ENCODE measurements at places on chromosomes 11 and 22.

DNA sequence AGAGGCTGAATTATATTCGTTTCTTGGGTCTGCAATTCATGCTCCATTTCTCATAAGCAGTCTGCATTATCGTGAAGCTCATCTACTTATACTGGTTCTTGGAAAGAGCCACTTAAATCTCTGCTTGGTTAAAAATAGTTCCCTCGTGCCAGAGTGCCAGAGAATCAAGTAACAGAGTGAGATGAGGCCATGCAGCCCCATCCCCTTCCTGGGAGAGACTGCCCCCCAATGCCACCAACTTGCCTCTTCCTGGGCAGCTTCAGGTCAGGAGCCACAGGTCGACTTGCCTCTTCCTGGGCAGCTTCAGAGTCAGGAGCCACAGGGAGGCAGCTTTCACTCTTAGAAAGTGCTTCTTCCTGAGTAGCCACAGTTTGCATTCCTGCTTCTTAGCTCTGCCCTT is 223.9 kb upstream of the ZBED5 start:
- DNase-seq = no peak

GRCh38 chr11:34261820-34262219 is 96.0 kb downstream of the ABTB2 start:
- DNase-seq = no peak

- DNase-seq = no peak
Measured at GRCh38 chr11:9747229-9747628, 83.4 kb downstream of the SWAP70 start.

DNA sequence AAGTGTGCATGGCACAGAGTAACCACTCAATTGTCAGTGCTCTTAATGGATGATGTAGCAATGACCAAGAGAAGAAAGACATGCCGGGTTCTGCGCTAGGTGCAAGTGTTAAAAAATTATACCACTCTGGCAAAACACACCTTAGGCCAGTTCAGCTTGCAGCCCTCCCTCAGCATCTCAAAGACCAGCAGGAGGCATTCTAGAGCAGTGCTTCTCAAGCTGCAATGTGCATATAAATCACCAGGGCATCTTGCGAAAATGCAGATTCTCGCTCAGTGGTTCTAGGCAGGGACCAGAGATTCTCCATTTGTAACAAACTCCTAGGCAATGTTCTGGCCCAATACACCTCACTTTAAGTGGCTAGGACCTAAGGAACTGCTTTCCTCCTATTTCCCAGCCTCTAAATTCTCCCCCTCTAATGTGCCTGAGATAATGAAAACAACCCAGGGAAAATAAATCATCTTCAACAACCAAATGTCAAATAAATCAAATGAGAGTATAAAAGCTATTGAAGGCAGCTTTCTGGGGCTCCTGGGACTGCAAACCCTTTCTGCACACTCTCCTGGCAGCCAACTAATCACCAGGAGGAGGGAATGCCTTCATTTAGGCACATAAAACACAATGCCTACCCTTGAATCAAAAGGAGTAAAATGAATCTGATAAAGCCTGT is 337.2 kb upstream of the API5 start:
- no peak for DNase-seq

GRCh38 chr22:38431266-38432010 is 23.6 kb downstream of the KCNJ4 start:
- no peak for DNase-seq

DNA sequence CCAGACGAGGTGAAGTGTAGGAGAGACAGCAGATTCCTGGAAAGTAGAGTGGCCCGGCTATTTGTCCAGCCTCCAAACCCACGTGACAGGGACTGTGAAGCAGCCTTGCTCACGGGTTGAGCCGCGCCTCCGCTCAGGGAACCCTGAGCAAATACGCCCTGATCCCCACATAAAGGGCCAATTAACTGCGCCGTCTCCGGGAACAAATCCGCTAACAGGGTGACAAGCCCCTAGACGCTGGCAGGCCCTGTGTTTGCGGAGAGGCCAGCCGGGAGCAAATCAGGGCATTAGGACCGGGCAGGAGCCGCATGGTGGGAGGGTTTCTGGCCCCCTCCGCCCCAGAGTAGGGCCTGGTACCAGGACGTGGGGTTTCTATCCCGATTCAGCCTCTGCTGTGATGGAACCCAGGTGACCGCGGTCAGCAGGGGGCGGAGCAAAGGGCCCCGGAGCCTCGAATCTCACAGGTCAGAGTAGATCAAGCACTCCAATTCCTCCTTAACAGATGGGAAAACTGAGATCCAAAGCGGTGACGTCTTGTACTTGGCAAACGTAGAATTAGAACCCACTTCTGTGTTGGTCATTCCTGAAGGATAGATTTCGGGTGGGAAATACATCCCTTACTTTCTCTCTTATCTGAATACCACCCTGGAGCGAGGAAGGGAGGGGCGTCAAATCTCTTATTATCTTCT is 2.0 kb upstream of the ROBO3 start:
- no peak for DNase-seq

DNA sequence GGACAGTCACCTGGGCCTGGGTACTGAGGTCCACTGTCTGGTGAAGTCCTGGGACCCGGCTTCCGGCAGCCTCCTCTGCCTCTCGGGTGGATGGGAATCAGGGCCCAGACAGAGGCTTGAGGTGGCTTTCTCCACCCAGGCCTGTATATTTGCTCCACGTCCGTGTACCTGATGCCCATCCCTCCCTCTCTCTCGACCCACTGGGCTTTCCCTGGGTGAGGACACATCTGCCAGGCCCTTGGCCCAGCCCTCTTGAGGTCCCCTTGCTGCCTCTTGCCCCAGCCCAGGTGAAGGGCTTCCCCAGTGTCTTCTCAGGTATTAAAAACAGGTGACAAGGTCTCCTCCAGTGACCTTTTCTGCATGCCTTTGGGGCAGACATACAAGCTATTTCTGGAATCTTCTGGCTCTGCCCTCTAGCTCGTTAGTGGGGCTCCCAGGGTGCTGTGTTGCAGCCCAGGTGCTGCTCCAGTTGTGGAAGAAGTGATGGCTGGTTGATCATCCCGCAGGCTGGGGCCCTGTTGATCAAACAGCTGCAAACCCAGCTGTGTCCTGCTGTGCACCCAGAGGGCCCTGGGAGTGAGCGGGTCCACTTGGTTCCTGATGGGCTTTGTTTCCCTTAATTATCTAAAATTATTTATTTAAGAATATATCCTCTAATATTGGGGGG is 25.5 kb upstream of the ACR start:
- DNase-seq = no peak
